ENCODE measurements at places on chromosomes 3 and 15.

DNA sequence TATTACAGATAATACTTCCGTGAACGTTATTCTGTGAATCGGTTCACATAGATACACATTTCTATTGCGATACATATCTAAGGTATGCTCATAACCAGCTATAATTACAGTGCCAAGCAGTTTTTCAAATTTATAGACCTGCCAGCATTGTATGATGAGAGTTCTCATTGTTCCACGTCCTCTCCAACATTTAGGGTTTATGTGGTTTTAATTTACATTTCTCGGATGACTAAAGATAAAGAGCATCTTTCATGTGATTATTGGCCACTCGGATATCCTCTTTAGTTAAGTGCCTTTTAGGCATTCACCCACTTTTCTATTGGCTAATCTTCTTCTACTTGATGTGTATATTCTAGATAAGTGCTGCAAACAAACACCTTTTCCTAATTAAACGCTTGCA is 134.7 kb upstream of the CCDC54 start:
- no peak for DNase-seq

- DNase-seq = no peak
These were observed 1.8 kb upstream of the GPR15 start for GRCh38 chr3:98529856-98530459.

DNA sequence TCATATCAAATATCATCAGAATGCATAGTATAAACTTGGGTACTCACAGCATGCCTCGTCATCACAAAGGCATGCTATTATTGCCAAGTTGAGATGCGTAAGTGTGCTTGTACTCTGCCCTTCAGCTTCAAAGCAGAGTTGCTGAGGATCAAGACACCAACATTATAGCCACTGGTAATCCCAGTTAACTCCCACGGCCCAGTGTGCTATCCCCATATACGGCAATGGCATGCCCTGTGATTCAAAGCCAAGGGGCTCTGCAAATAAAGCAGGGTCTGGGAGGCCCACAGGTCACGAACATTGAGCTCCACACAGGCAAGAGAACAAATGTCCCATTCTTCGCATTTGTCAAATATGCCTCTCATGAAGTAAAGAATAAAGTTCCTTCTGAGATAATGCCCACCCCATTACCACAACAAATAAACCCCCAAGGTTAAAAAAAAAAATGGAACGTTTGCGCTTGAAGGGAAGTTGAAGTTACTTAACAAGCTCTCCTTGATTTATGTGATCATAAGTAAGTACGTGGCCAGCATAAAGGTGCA is 298.1 kb upstream of the NECTIN3 start:
- DNase-seq = no peak

DNA sequence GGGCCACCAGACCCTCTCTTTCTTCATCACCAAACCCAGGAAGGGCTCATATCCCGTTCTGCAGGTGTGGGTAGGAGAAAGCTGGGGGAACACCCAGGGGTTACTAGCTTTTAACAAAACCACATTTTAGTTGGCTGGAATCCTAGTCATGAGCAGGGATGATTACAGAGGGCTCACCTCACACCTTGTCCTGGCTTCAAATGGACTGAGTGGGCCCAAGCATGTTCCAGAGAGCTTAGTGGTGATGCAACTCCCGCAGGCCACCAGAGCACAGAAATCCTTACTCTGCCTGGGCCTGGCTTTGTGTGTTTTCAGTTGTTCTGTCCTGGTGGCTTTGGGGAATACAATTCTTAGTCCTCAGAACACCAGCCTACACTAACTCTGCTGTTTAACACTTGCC is 56.8 kb upstream of the RYK start:
- no peak for DNase-seq

DNA sequence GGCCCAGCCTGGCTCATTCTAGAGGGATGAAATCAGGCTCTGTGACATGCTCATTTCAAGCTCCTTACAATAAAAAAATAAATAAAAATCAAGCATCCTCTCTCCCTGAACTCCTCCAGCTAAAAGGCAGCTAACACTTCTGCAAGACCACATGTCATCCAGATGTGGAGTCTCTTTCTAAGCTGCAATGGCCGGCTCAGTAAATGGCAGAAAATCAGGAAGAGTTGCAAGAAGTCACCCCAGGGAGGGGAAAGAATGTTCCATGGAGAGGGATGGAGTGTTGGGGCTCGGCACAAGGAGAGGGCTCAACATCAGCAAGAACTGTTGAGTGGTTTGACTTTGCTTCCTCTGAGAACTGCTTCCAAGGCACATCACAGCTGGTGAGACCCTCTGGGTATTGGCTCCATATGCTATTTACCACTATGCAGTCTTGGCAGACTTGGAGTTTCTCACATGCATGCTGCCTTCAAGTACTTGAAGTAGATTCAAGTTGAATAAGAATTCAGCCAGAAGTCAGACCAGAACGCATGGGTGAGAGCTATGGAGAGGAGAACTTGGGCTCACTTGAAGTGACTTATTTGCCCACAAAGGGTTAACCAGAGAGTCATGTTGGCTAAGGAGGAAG is 689.0 kb downstream of the NTRK3 start:
- no peak for DNase-seq

GRCh38 chr3:194814878-194815357 is 129.2 kb downstream of the FAM43A start:
- DNase-seq = no peak

DNA sequence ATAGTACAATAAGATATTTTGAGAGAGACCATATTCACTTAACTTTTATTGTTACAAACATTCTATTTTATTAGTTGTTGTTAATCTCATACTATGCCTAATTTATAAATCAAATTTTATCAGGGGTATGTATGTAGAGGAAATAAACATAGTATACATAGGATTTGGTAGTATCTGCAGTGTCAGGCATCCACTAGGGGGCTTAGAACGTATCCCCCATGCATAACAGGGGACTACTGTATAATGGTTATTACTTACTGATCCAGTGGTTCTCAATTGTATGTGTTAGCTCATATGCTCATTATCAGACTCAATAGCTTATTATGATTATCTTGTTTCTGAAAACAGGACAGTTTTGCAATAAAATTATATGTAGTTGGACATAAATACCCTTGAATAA is 27.6 kb downstream of the CMC1 start:
- peak; percentile 45 for DNase-seq

GRCh38 chr3:14403619-14404155 is 1.3 kb downstream of the SLC6A6 start:
- no peak for DNase-seq

DNA sequence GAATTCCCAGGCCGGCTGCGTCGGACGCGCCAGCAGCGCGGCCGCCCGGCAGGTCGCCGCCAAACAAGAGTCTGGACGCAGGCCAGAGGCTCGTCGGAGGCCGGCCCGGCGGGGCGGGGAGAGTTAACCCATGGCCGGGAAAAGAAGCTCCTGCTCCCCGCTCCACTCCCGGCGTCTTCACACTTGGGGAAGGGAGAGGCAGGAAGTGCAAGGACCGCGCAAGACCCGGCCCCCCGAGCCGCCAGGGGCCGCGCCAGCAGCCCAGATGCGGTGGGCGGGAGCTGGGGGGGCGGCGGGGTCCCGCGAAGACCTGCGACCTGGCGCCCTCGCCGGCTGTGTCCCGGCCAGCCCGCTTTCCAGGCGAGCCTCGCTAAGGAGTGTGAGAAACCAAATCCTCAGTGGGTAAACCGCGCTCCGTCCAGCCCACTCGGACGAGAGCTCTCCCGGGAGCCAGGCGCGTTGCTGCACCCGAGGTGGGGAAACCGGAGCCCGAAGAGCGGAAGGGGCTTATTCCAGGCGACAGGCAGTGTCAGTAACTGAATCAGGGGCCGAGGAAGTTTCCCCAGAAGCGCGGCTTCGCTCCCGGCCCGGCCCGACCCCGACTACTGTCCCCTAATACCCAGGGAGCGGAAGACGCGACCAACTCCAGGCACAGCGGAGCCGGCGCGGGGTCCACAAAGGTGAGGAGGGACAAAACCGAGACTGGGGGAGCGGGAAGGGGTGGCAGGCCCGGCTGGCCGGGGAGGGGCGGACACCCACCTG is 721 bp downstream of the ADAMTS7 start:
- DNase-seq = no peak

GRCh38 chr15:34239151-34239808 is 14.5 kb downstream of the EMC4 start:
- no peak for DNase-seq

- DNase-seq = no peak
These were observed 37.0 kb downstream of the MUC20 start for GRCh38 chr3:195757827-195758226.

DNA sequence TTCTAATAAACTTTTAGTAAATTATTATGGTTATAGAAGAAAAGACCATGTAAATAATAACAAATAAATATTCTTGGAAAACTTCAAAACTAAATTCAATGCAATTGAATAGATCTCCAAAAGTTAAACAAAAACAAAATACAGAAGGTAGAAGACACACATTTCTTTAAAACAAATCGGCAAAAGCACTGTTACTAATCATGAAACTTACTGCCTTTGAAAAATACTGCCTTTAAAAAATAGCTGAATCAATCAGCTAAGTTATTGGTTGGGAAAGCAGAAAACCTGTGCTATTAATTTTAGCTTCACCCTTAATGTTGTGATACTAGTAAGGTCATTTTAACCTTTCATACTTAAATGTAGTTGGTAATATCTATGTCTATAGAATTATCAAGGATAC is 3.0 kb downstream of the GPR15 start:
- DNase-seq = no peak

DNA sequence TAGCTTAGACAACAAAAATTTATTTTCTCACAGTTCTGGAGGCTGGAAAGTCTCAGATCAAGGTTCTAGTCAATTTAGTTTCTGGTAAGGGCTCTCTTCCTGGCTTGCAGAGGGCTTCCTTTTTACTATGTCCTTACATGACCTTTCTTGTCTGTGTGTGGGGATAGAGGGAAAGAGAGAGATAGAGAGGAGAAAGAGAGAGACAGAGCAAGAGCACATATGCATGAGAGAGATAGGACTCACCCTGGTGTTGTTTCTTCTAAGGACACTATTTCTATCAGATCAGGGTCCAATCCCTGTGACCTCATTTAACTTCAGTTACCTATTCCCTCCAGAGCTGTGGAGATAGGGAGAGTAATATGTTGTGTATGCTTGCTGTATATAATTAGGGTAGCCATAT is 44.9 kb upstream of the TEX9 start:
- DNase-seq = no peak

GRCh38 chr3:177590826-177591225 is 393.5 kb upstream of the TBL1XR1 start:
- DNase-seq = no peak

GRCh38 chr15:47711655-47712054 is 5.7 kb upstream of the SEMA6D start:
- DNase-seq = peak; percentile 47

GRCh38 chr15:43317566-43318184 is 12.7 kb downstream of the LCMT2 start:
- no peak for DNase-seq

- no peak for DNase-seq
These were observed 46.9 kb upstream of the FGD5 start for GRCh38 chr3:14771593-14772497.

- no peak for DNase-seq
These were observed 19.5 kb downstream of the PHC3 start for GRCh38 chr3:170162052-170162451.

DNA sequence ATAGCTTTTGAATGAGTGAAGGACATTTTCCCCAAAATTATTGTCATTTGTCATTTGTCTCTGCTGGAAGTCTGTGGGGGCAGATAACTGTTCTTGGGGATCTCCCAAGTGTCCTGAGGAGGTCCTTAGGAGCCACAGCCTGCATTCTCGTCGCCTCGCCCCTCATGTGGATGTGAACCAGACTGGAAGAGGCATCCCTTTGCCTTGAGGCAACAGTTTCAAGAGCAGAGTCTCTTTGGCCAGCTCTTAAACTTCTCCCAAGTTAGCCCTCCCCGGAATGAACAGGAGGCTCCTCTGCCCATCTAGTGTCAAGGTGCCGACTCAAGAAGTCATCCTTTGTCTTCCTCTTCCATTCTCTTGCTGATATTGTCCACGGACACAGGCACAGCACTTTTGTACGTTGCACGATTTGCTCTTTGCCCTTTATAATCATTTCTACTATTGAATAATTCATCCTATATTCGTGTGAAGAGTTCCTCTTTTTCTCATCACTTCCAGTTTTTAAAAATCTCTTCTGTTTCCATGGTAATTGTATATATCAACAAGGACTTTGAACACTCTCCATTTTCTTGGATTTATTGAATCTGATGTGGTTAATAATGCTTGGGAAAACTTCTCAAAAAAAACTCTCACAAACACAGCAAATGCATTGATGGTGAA is 40.8 kb upstream of the CD47 start:
- no peak for DNase-seq

GRCh38 chr3:70824078-70824477 is 511.6 kb upstream of the MDFIC2 start:
- DNase-seq = no peak

DNA sequence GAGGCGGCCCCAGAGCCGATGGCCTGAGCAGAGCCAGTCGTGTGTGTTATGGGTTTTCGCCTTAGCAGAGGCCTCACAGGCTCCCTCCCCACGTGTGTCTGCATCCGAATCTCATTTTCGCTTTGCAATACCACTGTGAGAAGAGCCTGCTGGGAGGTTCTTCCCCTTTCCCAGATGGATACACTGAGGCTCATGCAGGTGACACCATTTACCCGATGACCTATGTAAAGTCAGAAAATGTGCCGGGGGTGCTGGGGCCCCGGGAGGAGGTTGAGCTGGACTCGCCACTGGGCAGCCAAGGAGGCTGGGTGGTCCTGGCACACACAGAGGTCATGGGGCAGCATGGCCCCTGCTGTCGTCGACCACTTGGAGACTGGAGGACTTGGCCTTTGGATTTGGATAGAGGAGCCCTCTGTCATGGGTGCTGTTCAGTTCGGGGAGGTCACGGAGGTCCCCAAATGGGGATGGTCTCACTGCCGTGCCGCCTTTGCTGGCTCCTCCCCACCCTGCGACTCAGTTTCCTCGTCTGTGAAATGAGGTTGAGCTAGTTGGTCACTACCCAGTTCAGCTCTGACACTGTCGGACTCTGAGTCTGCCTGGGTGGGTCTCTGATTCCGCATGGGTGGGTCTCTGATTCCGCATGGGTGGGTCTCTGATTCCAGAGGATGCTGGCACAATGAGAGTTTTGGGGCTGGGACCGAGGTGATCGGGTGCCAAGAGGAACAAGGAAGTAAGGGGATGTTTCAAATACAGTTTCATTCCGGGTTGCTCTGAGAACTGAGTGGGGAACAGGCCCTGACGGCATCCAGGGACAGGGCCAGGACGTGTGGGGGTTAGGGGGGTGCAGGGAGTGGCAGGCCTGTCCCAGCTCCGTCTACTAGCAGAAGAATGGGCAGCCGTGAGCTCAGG is 23.2 kb upstream of the MUC4 start:
- DNase-seq = no peak

- DNase-seq = no peak
These were observed 73.7 kb upstream of the DLG1 start for GRCh38 chr3:197372047-197372661.

- DNase-seq = no peak
These were observed 1272.7 kb downstream of the NSUN3 start for GRCh38 chr3:95335517-95335916.

- DNase-seq = no peak
These were observed 828.1 kb downstream of the MCTP2 start for GRCh38 chr15:95059346-95059905.
